Activated CD4-positive, alpha-beta T cell treated with anti-CD3 and anti-CD28 coated beads, Interleukin-2, amount 10 ng/mL, durations not matched to agents 7 days and 5 days (primary cell): ENCODE measurements at places on chromosomes 16 and 17. TPM values are rescaled to one million over a fixed set of nuclear protein-coding genes. Genes with fewer than 3 reads are reported as not detected.

Gene EFNB3
- not detected for total RNA-seq

Gene TBC1D3K
- total RNA-seq = not detected

Gene WFDC1
- not detected for total RNA-seq

Gene NR1D1
- 5.8 TPM for total RNA-seq

Gene KRT32
- total RNA-seq = not detected

Gene TMEM235
- not detected for total RNA-seq

Gene MVD
- total RNA-seq = 72.3 TPM

Gene AOC3
- total RNA-seq = 0.56 TPM

Gene KRTAP9-4
- not detected for total RNA-seq

Gene ZNF747
- 11.8 TPM for total RNA-seq

Gene MYL11
- not detected for total RNA-seq

Gene STH
- not detected for total RNA-seq

Gene SHCBP1
- total RNA-seq = 51.6 TPM

Gene CCL18
- total RNA-seq = not detected

Gene C17orf78
- total RNA-seq = not detected

Gene EVI2A
- 58.9 TPM for total RNA-seq

Gene LRRC59
- total RNA-seq = 60.8 TPM

Gene C16orf82
- not detected for total RNA-seq

Gene OTOA
- total RNA-seq = not detected

Gene EXOC3L1
- not detected for total RNA-seq

Gene CIBAR2
- total RNA-seq = not detected

Gene KIF2B
- total RNA-seq = not detected

Gene C16orf89
- total RNA-seq = not detected

Gene SLC9A5
- 1.5 TPM for total RNA-seq

Gene TLCD3A
- total RNA-seq = 5.6 TPM

Gene BCL6B
- 0.40 TPM for total RNA-seq

Gene SCPEP1
- 9.6 TPM for total RNA-seq

Gene KRTAP4-3
- not detected for total RNA-seq

Gene LUC7L3
- 108 TPM for total RNA-seq

Gene FBXW10B
- total RNA-seq = 0.44 TPM

Gene KRTAP16-1
- total RNA-seq = not detected

Gene SLC2A4
- total RNA-seq = not detected

Gene KRT25
- total RNA-seq = not detected
